ENCODE measurements at places on chromosomes 2 and 18.
A peak's percentile ranks its signal among the peaks of the same experiment; 100 is the strongest.

GRCh38 chr2:213934560-213934959, 476.3 kb upstream of the VWC2L start:
- DNase-seq: peak; percentile 31

GRCh38 chr2:75162259-75162658, 37.1 kb downstream of the TACR1 start:
- DNase-seq: no peak

- no peak for DNase-seq
Measured at GRCh38 chr2:150612957-150613710, 125.7 kb upstream of the RND3 start.

- DNase-seq: peak; percentile 36
Measured at GRCh38 chr2:233244818-233245217, 6.7 kb upstream of the ATG16L1 start.
